ENCODE measurements at places on chromosomes 1 and 21.

GRCh38 chr1:178940068-178940765 lies 69.3 kb upstream of the ANGPTL1 start:
- no peak for DNase-seq

DNA sequence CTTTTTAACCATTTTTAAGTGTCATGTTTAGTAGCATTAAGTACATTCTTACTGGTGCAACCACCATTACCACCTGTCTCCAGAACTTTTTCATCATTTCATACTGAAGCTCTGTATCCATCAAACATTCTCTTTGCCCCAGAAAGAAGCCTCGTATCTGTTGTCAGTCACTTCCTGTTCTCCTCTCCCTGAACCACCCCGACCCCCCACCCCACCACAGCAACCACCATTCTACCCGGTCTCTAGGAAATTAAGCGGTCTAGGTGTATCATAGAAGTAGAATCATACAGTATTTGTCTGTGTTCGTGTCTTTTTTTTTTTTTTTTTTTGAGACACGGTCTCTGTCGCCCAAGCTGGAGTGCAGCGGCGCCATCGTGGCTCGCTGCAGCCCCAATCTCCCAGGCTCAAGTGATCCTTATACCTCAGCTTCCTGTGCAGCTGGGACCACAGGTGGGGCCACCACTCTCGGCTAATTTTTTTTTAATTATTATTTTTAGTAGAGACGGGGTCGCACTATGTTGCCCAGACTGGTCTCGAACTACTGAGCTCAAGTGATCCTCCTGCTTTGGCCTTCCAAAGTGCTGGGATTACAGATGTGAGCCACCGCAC lies 23.7 kb upstream of the EPHA8 start:
- DNase-seq: no peak

GRCh38 chr21:43323244-43324005 lies 103.5 kb downstream of the SIK1 start:
- no peak for DNase-seq

GRCh38 chr1:14362331-14362730 lies 236.2 kb upstream of the KAZN start:
- no peak for DNase-seq

GRCh38 chr1:22530715-22531114 lies 32.6 kb upstream of the EPHA8 start:
- DNase-seq: no peak

- DNase-seq: no peak
These were observed 52.5 kb downstream of the RASAL2 start for GRCh38 chr1:178146436-178146835.

DNA sequence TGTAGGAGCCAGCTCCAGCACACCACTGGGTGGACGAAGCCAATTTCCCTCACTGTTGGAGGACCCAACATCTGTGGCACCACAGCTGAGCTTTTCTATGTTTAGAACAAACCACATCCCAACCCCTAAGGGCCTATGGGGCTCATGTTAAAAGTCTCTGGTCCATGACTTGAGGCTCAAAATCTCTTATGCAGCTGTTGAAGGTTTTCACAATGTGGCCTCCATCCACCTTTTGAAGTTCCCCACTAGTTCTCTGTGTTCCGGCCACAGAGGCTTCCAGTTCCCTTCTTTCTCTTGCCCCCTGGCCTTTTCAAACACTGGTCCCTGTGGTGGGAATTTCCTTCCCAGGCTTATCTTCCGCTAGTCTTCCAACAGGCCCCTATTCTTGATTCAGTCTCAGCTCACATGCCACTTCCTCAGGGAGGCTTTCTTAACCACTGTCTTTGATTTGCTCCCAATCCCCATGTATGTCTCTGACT lies 3.9 kb upstream of the IFNLR1 start:
- no peak for DNase-seq

DNA sequence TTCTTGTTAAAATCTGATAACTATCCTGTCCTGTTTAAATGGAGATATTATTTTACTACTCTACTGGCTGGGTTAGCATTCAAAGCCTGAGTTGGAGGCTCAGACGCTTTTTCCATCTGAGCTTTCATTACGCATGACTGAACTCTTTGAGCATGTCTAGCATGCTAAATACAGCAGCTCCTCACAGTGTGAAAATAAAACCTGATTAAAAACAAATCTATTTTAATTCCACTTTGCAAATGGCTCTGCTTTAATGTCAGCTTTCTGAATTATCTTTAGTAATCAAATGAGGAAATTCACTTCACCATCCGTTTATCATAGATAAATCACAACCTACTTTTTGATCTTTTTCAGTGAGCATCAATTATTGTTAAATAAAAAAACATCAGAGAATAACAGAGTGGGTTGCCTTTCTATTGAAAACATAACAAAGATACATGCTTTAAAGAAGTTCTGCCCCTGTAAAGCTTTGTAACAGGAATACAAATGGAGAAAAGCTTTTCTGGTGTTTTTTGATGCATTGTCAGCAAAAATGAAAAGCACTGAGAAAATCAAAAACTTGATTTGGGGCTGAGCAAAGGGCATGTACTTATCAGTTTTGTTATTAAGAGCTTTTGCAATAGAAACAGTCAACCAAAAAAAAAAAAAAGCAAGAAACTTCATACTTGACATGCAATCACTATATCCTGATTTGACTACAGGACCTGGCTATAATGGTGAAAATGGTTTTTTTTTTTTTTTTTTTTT lies 3.5 kb upstream of the SPEN start:
- no peak for DNase-seq

DNA sequence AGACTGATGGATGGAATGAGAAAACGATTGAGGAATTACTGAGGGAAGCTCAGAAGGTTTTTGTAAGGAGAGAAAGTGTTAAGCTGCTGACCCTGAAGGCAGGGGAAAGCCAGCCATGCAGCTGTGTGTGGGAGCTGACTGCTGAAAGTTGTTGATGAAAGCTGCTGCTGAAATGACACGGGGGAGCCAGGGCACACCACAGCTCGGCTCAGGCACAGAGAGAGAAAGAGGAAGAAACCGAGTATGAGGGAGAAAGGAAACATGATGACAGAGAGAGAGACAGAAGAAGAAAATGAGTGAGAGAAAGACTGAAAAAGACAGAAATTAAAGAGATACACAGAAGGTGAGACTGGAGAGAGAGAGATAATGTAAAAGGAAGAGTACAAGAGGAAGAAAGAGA lies 115.5 kb downstream of the LRRC53 start:
- DNase-seq: no peak

DNA sequence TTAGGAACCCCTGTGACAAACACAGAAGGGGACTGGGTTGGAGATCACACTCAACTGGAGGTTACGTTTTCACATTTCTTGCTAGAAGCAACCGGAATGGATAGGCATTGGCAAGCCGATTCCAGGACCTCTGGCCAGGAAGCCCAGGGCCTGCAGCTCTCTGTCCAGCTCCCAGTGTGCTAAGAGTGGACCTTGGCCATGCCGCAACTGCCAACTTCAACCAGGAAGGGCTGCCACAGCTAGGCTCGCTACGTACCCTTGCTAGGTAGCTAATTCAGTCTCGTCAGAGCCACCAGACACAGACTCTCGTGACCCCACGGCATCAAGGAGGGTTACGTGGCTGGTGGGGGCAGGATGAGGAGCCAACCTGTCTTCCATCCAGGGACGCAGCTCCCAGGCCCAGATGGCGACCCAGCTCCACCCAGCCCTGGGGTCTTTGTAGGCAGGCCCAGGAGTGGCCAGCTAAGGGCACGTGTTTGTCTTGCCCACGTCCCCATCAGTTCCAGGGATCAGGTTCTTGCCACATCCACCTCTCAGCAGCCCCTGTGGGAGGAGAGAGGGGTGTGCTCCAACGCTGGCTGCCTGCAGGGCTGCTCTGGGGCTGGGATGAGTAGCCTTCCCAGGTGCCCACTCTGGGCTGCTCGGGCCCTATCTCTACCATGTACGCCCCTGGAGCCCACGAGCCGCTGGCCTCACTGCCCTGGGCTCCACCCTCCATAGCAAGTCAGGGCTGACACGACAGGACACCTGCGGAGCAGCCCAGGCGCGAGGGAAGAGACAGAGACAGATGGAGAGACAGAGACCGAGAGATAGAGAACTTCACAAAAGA lies 39.2 kb downstream of the UBE2G2 start:
- DNase-seq: no peak

DNA sequence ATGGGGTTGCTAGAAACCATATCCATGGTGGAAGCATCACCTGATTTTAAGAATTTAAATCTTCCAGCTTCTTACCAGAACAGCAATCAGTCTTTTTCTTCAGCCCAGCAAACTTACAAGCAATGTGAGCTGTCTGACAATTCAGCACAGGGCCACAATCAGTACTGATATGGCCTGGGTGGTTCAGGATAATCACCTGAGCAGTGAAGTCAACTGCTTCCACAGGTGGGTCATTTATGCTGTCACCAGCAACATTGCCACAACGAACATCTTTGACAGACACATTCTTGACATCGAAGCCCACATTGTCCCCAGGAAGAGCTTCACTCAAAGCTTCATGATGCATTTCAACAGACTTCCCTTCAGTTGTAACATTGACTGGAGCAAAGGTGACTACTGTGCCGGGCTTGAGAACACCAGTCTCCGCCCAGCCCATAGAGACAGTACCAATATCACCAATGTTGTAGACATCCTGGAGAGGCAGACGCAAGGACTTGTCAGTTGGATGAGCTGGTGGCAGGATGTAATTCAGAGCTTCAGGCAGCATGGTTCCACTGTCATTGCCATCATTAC lies 74.8 kb downstream of the SERINC2 start:
- DNase-seq: no peak

DNA sequence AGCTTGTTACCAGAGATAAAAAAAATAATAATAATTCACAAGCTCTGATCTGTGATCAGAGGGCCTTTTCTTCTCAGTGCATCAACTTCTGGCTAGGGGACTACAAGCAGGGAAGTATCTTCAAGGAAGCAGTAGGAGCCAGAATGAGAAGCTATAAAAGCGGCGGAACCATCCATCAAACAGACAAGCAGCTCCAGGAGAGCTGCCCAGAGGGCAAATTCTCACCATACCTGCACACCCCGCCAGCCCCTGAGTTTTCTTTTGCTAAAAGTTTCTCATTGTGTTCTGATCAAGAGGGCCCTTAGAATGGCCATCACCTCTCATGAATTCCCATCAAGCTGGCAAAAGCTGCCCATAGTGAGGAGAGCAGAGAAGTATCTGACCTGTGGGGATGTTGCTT lies 99.4 kb downstream of the SMYD2 start:
- no peak for DNase-seq

- no peak for DNase-seq
These were observed 7.1 kb downstream of the ZBTB21 start for GRCh38 chr21:42003051-42003461.

GRCh38 chr21:17422931-17423330 lies 89.9 kb upstream of the CXADR start:
- DNase-seq: no peak

DNA sequence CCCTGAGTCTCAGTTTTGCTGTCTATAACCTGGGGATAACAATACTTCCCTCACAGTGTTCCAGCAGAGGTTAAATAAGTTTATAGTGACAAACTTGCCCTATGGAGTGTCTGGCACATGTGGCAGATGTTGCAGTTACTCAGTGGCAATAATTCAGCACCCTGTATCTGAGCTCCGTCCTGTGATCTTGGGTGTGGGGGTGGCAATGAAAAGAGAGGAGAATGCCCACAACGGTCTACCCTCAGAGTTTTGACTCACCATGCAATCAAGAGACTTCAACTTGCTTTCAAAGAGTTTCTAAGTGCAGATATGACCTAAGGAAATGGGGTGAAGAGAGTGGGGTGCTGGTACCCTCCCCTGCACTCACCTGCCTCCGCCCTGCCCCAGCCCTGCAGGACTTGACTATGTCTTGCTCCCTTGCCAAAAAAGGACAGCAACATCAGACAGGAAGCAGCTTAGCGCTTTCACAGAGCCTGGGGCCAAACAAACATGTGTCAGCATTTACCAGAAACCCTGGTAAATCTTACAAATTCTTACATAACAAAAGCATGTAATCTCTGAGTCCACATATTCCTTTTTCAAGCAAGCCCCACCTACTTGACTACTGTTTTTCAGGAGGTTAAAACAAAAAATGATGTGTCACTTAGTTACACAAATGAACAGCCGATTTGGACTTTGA lies 185.1 kb upstream of the CAMK1G start:
- DNase-seq: no peak

GRCh38 chr1:52096216-52096615 lies 40.1 kb downstream of the BTF3L4 start:
- DNase-seq: no peak

GRCh38 chr21:21236996-21237395 lies 238.8 kb downstream of the NCAM2 start:
- no peak for DNase-seq

GRCh38 chr1:118206966-118207365 lies 21.9 kb upstream of the SPAG17 start:
- DNase-seq: no peak

GRCh38 chr1:153683854-153684253 lies 5.4 kb downstream of the NPR1 start:
- no peak for DNase-seq

GRCh38 chr1:79304131-79304530 lies 297.6 kb upstream of the ADGRL4 start:
- no peak for DNase-seq

DNA sequence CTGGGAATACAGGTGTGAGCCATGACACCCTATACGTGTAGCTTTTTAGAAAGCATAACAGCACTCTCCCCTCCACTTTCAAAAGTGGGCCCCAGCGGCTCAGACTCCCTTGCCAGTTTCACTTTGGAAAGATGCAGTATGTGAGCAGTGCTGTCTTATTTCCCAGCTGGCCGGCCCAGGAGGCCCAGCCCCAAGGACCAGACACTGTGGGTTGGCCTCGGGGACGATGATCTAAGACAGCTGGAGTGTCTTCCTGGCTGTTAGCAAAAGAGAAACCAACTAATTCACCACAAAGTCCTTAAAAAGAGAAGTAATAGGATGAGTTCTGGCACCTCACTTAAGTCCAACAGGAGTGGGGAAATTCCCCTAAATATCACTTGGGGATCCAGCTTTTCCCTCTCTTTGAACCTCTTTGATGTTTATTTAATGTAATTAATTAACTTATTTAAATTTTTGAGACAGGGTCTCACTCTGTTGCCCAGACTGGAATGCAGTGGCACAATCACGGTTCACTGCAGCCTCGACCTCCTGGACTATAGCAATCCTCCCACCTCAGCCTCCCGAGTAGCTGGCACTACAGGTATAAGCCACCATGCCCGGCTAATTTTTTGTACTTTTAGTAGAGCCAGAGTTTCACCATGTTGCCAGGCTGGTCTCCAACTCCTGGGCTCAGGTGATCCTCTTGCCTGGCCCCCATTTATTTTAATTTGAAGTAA lies 17.6 kb upstream of the CLIC4 start:
- DNase-seq: peak; percentile 54

DNA sequence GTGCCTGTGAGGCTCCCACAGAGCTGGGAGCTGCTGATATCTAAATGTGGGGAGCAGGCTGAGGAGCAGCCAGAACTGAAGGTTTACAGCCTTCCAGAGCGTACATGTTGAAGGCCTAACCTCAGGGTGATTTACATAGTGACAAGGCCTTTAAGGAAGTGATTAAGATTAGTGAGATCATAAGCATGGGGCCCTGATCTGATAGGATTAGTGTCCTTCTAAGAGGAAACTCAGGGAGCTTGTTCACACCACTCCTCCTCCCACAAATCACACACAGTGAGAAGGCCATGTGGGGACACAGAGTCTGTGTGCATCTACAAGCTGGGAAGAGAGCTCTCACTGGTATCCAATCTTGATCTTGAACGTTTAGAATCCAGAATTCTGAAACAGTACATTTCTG lies 92.3 kb upstream of the NBPF6 start:
- DNase-seq: no peak

- DNase-seq: peak; percentile 89
These were observed 645 bp downstream of the IVNS1ABP start for GRCh38 chr1:185316163-185317033.

Data from CD4-positive, alpha-beta T cell treated with Interleukin-1 beta for 1 hour (primary cell).